ENCODE measurements at places on chromosomes 1 and 21.
A peak's percentile ranks its signal among the peaks of the same experiment; 100 is the strongest.

DNA sequence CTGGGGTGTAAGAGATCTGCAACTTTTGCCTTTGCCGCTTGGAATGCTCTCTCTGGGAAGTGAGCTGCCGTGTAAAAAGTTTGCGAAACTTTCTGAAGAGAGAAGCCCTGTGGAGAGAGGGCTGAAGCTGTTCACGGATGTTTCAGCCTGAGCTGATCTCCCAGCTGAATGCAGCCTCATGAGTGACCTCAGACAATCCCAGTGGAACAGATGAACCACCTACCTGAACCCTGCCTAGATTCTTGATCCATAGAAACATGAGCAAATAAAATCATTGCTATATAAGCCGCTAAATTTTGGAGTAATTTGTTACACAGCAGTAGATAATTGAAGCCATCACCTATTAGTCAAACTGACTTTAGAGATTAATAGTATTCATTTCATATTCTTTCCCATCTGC is 4.4 kb upstream of the ALG6 start:
- no peak for DNase-seq

GRCh38 chr1:24749252-24749651 is 4.0 kb downstream of the CLIC4 start:
- DNase-seq = no peak

DNA sequence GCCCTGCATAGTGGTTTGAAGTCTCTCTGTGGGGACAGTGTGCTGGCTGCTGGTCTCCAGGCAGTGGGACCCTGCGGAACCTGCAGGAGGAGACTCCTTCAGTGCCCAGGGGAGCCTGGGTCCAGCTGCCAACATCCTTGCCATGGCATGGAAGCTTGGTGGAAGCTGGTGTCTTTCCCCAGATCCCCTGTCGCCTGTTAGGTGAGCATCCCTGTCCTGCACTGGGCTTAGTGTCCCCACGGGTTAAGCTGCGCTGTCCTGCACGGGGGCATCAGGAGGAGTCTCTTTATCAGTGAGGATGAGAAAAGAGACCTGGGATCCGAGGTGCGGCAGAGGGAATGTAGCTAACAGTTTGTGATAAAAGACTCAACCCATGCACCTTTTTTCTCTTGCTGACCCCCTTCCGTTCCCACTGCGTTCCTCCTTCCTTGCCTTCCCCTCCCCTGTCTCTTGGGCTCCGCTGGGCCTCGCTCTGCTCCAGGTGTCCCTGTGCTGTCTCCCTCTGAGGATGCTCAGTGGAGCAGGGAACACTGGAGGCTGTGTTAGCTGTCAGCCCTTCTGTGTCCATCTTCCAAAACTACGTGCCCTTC is 59.3 kb downstream of the SLC37A1 start:
- DNase-seq = no peak

- DNase-seq = no peak
Measured at GRCh38 chr1:46520063-46520911, 30.7 kb downstream of the DMBX1 start.

GRCh38 chr1:230079199-230080024 is 12.4 kb downstream of the GALNT2 start:
- DNase-seq = no peak

GRCh38 chr21:46324390-46325072 is 575 bp downstream of the PCNT start:
- peak; percentile 73 for DNase-seq

DNA sequence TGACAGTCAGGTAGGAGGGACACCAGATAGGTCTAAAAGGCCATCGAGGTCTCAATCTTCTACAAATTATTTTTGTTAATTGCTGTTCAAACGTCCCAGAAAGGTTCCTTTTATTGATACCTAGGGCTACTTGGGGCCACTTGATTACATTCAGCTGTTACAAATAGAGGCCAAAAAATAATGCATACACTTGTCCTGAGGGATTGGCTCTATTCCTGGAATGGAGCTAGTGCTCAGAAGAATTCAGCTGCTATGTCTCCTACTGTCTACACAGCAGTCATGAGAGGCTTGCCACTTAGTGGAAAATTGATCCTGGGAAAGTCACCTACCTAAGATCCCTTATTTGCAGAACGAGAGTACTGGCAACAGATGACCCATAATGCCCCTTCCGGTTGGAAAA is 498.3 kb downstream of the ADGRL2 start:
- no peak for DNase-seq

- DNase-seq = no peak
Measured at GRCh38 chr21:35428489-35428888, 379.4 kb upstream of the RUNX1 start.

- DNase-seq = no peak
Measured at GRCh38 chr1:30023339-30024022, 699.9 kb downstream of the MATN1 start.

DNA sequence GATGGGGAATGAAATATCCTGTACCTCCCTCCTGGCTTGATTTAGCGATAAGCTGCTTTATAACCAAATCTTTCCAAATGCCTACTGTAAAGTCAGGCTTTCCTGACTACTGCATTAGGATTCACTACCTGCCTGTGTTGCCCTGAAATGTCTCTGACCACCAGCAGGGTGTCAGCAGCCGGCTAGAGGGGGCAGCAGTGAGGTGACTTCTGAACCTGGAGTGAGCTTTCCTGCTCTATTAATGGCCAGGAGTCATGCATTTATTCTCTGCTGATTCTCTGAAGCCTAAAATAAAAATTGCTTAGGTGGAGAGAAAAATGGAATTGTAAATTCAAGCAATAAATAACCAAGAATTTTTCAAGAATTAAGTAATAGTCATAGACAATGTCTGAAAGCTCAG is 2.5 kb downstream of the BACE2 start:
- DNase-seq = peak; percentile 60

Data from kidney capillary endothelial cell (primary cell).